ENCODE measurements at places on chromosomes 3 and 15.

DNA sequence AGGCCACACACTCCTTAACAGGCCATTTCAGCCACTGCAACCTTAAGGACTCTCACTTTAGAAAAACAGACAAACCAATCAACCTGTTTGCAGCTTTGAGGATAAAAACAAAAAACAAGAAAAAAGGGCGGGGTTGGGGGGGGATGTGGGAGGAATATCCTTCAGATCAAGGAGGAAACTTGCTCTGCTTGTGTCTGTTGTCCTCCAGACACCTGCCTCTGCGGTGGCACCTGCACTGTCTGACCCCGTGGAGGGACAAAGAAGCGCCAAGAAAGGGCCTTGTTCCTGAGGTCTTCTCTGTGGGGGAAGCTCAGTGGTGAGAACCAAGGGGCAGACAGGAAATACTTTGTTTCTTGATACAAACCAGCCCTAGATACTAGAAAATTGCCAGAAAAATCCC is 70.5 kb downstream of the POLR2M start:
- DNase-seq: no peak

- no peak for DNase-seq
Measured at GRCh38 chr3:87796843-87797185, 262.0 kb downstream of the CGGBP1 start.

DNA sequence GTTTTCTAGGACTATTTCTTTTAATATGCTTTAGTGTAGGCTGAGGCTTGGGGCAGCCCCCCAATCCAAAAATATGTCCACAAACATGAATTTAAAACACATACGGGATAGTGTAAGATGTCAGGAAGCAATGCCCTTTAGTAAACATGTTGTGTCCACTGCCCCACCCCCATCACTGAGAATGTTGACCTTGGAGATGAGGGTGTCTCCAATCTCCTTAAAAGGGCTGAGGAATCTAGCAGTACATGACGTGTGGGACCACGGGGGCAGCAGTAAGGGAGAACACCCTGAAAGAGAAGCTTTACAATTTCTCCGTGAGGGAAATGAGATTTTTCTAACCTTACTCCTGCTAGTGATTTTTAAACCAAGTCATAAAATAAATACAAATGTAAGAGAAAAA is 84.7 kb downstream of the SQOR start:
- no peak for DNase-seq

DNA sequence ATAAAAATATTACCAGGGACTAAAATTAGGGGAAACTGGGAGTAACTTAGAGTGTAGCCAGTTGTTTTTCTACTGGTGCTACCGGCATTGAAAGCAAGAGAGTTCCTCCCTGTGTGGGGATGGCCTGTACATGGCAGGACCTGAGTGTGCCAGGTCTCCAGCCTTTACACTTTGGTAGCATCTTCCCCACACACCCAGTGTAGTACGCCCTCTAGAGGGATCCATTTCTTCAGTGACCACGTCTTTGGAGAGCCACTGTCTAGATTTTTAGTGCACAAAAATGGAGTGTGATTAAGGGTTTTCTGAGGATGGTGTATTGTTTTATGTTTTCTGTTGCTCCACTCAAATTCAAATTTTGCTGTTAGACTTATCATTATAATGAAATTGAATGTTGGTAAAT is 507.0 kb upstream of the TPRG1 start:
- no peak for DNase-seq

DNA sequence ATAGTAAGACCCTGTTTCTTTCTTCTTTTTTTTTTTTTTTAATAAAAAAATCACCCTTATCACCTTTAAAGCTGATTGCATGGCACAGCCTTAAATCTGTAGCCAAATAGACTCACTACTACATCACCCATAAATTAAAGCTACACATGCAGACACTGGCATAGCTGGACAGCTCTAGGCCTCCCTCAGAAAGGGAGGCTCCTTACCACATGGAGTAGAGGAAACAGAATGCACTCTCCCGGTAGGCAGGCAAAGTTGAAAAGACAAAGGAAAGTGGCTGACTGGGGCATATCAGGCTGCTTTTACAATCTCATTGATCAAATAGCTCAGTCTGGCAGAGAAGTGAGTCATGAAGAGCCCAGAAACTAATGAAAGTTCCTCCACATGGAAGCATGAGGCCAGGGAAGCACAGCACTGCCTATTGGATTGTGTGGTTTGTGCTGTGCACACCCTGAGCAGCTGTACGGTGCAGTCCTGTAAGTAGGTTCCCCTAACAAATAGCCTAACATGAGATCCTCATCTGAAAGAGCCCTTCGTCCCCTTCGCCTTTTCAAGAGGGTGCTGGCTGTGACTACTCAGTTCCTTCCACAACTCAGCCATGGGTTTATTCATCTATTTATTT is 32.7 kb upstream of the FAM98B start:
- DNase-seq: no peak

DNA sequence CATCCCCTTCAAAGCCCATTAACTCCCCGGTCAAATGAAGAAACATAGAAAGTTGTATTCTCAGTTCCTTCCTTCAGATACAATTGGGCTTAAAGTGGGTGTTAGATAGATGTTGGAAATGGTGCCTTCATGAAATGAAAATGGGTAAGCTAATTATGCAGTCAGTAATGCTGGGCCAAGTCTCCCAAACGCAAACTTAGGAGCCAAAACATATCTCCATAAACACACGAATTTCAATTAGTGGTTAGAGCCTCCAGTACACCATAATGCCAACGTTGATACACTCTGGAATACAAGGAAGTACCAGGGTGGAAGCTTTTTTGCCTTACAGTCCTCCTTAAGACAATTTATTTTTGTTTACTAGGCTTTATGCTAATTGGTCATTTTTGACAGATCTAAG is 1059.0 kb downstream of the TUSC7 start:
- no peak for DNase-seq

DNA sequence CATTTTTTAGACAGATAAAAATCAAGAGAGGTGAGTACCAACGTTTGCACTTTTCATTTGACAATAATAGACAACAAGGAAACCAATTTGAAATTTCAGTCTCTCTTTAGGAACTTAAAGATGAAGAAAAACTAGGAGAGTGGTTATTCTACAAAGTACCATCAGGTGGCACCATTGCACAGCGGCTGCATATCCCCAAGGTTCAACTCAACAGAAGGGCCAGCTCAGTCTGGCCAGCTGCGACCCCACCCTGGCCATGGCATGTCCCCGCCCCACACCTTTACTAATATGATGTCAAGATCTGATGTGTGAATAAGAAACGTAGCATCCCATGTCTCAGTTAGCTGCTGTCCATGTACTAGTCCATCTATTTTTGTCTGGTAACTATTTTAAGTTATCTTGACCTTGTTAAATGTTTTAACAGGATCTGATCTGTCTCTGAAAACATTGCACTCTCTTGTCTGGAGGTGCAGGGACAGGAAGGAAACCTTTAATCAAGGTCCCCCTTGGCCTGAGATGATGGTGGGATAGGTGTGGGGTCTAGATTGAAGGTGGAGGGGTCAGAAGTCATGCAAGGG is 35.5 kb upstream of the CGNL1 start:
- no peak for DNase-seq

DNA sequence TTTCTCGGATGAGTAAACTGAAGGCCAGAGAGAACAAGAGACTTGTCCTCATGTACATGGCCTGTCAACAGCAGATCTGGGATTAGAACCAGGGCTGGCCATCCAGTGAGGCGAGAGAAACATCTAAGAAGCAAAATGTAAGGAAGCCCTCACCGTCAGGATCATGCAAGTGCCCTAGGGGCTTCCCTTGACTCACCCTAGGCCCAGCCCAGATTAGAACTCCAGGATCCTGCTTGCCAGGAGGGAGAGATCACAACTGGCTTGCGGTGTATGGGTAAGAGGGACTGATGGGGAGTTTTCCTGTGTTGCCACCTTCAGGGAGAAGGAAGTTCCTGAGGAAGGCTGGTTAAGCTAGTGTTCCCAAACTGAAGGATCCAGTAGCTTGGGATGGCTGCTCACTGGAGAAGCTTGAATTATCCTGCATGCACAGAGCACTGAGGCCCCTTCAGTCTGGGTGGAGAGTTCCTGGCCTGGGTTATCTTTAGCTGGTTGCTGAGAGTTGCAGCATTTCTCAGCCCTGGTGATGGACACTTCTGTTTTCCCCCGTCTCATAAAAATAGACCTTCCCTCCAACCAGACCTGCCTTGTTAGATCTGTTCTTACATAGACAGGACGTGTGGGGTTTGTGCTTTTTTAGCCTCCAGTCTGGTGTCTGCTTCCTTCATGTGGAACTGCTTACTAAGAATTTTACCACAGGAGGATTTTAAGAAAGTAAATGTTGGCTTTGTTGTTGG is 28.2 kb upstream of the XIRP1 start:
- no peak for DNase-seq

DNA sequence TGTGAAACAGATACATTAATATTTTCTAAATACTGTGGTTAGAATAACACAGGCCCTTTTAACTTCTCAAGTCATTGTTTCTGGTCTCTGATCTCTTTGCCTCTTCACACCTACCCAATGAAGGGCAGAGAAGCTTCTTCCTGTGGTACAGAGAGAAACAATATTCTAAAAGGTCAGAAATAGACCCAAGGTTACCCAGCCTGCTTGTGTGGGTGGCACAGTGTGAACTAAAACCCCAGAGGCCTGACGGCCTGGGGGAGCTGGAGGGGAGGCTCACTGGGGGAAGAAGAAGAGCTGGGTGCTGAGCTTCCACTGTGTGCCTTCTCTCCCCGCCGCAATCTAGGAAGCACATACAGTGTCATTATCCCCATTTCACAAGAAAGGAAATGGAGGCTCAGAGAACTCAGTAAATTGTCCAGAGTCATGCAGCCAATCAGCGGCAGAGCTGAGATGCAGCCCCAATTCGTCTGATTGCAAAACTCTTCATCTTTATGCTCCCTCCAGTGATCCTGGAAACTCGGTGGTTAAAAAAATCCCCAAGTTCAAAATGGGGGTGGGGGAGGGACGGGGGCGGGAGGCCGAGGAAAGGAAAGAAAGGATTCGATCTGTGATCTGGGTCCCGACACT is 64.1 kb upstream of the HEG1 start:
- DNase-seq: no peak

Measured in stimulated activated CD8-positive, alpha-beta memory T cell treated with anti-CD3 and anti-CD28 coated beads, Interleukin-15, amount 100 ng/mL, for 1 hour (primary cell).